Activated T-cell treated with anti-CD3 and anti-CD28 coated beads for 4 hours (primary cell): ENCODE measurements at places on chromosomes 16 and 17.

DNA sequence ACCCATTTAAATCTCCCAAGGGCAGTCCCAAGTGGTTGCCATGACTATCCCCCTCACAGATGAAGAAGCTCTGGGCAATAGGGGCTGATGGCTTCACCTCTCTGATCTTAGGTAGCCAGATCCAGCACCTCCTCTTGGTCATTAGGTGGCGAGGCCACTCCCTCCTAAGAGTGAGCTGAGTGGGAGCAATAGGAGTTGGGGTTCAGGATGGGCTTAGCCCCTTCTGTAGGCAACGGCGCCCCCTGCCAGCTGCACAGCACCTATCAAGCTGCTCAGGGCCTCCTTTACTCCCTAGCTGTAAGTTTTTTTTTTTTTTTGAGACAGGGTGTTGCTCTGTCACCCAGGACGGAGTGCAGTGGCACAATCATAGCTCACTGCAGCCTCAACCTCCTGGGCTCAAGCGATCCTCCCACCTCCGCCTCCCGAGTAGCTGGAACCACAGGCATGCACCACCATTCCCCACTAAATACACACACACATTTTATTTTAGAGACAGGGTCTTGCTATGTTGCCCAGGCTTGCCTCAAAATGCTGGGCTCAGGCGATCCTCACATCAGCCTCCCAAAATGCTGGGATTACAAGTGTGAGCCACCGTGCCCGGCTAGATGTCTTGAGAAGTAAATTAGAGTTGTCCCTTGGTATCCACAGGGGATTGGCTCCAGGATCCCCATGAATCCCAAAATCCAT, 3.5 kb upstream of the RRAD start:
- DNase-seq = no peak

GRCh38 chr17:44901411-44901921, 2.2 kb upstream of the EFTUD2 start:
- DNase-seq = no peak

GRCh38 chr17:50527949-50528474, 4.5 kb upstream of the EPN3 start:
- no peak for DNase-seq

- no peak for DNase-seq
Observed at GRCh38 chr17:81991684-81992305, 14.4 kb downstream of the ASPSCR1 start.

DNA sequence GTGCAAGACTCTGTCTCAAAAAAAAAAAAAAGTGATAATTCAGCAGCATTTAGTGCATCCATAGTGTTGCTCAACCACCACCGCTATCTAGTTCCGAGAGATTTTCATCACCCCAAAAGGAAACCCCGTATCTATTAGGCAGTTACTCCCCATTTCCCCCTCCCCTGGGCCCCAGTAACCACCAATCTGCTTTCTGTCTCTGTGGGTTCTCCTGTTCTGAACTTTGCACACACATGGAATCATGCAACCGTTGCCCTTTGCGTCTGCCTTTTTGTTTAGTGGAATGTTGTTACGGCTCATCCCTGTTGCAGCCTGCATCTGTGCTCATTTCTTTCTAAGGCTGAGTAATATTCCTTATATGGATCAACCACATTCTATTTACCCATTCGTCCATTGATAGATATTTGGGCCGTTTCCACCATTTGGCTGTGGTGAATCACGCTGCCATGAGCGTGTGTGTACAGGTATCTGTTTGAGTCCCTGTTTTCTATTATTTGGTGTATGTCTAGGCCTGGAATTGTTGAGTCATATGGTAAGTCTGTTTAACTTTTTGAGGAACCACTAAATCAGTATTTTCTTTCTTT, 8.7 kb upstream of the SYNGR2 start:
- no peak for DNase-seq

DNA sequence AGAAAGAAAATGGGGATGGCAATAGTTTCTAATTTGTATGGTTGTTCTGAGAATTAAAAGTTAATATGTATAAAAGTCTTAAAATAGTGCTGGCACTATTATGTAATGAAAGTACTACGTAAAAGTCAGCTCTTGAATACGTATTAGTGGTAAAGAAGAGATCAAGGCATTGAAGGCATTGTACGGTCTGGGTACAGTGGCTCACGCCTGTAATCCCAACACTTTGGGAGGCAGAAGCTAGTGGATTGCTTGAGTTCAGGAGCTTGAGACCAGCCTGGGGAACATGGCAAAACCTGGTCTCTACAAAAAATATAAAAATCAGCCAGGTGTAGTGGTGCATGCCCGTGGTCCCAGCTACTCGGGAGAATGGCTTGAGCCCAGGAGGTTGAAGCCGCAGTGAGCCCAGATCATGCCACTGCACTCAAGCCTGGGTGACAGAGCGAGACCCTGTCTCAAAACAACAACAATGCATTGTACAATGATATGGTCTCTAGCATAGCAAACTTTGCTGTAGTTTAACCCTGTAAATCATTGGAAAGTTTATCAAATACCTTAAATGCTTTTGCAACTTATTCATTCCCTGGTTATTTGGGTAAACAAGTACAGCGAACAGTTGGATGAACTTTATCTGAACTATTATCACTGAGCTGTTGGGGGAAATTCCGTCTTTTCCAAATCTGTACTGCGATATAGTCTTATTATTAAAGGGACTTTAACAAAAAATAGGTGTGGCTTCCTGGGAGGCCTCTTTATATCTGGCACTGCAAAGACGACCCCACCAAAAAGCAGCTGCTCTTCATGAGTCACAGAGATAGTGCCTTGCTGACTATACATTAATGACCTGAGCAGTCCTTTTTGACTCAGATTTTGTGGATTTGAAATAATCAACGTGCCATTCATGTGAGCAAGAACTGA, 73.6 kb downstream of the GPRC5B start:
- no peak for DNase-seq
